Stimulated activated CD4-positive, alpha-beta T cell treated with anti-CD3 and anti-CD28 coated beads, Interleukin-4, amount 100 ng/mL, for 24 hours (primary cell): ENCODE measurements at places on chromosomes 3 and 15.

GRCh38 chr3:49725906-49726681, 2.3 kb upstream of the GMPPB start:
- no peak for DNase-seq

DNA sequence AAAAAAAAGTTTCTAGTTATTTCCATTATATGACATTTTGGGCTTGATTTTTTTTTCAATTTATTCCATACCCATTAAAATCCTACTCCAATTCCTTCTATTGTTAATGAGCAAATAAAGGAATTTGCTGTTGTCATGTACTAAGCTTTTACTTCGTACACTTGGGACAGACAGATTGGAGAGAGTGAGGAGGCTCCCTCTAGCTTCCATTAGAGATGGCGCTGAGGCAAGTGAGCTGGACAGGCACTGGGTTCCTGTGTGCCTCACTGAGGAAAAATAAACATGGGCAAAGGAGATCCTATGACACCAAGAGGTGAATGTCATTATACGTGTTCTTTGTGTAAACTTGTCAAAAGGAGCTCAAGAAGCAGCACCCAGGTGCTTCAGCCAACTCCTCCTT, 441.1 kb upstream of the MDFIC2 start:
- no peak for DNase-seq

DNA sequence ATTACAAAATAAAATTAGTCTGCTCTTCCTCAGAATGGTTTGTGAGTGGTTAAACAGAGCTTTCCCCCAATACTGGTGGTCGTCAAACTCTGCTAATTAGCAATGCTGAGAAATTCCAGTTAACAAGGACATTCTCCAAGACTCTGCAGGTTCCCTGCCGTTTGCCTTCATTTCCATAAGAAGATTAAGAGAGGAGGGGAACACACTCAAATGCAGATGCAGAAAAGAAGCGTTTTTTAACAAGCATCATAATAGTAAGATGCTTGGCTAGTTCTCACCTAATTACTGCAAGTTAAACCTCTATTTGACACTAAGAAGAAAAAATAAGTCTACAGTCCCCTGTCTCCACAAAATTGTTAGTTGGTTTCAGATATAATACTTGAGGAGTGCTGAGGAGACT, 3.7 kb upstream of the SOX2 start:
- DNase-seq, result no peak

GRCh38 chr15:25329696-25330095, 109.1 kb downstream of the UBE3A start:
- DNase-seq, result no peak

DNA sequence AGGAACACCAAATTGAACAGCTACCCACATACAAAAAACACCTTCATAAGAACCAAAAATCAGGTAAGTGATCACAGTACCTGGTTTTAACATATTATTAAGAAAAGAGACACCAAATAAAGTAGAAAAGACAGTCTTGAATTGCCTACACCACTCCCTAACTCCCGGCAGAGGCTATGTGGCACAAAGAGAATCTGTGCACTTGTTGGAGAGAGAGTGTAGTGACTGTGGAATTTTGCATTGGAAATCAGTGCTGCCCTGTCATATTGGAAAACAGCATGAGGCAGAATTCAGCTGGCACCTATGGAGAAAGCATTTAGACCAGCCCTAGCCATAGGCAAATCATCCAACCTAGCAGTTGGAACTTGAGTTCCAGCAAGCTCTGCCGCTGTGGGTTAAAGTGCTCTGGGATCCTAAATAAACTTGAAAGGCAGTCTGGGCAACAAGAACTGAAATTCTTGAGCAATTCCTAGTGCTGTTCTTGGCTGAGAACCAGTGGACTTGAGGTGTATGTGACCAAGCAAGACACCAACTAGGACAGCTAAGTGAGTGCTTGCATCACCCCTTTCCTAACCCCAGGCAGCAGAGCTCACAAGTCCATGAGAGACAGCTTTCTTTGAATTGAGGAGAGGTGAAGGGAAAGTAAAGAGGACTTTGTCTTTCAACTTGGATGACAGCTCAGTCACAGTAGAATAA, 969.6 kb upstream of the ALCAM start:
- no peak for DNase-seq

DNA sequence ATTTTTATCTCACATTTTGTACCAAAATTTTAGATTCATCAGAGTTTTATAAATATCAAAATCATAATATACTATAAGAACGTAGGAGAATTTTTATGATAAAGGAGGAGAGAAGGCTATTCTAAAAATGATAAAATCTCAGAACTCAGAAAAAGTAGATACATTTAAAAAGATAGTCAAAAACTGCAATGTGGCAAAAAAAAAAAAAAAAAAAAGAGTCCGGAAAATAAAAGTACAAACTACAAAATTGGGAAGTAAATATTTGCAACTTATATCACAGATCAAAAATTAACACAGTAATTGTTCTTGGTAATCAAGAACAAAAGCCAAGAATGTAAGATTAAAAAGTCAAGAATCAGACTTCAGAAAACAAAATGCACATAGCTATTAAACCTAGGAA, 332.1 kb downstream of the MCTP2 start:
- no peak for DNase-seq

DNA sequence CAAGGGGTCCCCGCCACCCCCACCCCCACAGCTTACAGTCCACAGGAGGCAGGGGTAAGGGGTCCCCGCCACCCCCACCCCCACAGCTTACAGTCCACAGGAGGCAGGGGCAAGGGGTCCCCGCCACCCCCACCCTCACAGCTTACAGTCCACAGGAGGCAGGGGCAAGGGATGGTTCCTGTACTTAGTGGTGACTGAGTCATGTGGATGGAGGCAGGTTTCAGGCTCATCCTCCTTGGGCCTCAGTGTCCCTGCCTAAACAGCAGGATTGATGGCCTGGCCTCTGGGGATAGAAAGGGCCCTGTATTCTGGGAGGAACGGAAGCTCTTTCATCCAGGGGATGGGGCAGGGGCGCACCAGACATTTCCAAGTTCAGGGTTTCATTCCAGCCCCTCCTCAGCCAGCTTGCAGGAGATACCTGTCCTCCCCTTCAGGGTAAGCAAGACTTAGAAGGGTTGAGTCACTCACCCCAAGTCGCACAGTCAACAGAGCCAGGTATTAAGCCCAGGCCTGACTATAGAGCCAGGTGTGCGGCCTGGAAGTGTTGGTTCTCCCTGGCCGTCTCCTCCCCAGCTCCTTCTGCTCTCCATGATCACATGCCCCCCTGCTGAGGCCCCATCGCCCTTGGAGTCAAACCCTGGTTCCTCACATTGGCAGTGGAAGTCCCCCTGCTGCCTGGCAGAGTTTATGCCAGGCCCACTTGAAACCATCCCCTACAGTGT, 12.5 kb downstream of the CSK start:
- DNase-seq, result no peak

DNA sequence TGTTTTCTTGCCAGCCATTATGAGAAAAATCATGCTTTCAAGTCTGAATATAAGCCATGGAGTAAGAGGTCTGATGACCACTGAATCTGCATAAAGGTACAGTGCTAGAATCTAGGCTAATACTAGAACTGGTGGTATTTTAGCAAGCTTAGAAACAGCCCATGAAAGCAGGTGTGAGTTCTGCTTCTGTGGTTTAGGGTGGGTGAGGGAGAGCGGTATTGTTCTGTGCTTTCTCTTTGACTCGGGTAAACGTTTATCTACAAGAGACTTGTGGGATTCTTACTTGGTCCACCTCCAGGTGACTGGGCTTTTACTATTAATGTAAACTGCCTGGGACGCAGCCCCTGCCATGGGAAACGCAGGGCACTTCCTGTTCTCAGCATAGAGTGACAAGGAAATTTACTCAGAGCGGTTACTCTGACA, 55.2 kb downstream of the PGPEP1L start:
- no peak for DNase-seq

- DNase-seq, result no peak
Observed at GRCh38 chr3:180755556-180755955, 76.3 kb upstream of the CCDC39 start.

- no peak for DNase-seq
Observed at GRCh38 chr15:98123834-98124233, 163.3 kb downstream of the ARRDC4 start.

DNA sequence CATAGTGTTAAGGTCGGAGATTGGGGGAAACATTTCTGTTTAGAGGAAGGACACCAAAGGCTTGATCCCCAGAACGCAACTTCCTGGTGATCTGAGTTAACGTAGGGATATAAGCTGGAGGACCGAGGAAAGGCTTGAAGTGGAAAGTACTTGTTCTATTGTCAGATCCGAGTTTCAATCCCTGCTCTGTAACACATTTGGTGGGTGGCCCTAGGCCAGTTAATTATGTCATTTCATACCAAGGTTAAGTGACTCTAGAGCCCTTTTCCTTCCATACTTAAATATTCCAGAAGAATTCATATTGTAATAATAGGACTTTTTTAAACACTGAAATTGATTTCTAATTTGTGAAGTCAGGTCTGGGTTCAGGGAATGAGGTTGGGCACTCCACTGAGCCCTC, 80.9 kb downstream of the RPLP1 start:
- no peak for DNase-seq

DNA sequence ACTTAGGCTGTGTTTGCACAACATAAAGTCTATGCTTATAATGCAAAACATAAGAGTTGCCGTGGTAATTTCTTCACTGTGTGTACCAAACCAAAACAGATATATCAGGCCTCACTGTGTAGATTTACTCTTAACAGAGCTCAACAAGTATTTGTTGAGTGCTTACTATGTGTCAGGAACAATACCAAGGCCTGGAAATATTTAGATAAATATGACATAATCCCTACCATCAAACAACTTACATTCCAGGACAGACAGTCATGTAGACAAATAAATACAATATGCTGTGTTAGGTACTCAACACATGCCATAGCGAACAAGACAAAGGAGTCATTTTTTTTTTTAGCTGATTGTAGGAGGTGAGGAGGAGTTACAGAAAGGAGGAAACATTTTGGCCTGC, 554.0 kb downstream of the NSUN3 start:
- DNase-seq, result no peak

DNA sequence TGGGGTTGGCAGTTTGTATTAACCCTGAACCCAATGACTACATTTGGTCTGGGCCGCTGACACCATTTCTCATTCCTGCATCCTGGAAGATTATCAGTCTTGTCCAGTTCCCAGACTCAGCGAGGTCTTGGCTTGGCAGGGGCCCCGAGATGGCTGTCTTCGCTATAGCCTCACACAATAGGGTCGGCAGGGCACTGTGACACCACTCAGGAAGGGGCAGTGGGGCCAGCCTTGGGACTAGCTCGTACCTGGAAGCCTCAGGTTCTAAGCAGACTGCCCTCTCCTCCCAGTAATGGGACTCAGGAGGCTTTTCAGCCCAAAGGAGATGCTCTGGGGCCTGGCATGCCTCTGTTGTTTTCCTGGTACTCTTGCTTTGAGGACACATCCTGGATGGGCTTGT, 9.1 kb downstream of the TEX264 start:
- no peak for DNase-seq

- no peak for DNase-seq
Observed at GRCh38 chr15:70247281-70247680, 149.6 kb upstream of the TLE3 start.

DNA sequence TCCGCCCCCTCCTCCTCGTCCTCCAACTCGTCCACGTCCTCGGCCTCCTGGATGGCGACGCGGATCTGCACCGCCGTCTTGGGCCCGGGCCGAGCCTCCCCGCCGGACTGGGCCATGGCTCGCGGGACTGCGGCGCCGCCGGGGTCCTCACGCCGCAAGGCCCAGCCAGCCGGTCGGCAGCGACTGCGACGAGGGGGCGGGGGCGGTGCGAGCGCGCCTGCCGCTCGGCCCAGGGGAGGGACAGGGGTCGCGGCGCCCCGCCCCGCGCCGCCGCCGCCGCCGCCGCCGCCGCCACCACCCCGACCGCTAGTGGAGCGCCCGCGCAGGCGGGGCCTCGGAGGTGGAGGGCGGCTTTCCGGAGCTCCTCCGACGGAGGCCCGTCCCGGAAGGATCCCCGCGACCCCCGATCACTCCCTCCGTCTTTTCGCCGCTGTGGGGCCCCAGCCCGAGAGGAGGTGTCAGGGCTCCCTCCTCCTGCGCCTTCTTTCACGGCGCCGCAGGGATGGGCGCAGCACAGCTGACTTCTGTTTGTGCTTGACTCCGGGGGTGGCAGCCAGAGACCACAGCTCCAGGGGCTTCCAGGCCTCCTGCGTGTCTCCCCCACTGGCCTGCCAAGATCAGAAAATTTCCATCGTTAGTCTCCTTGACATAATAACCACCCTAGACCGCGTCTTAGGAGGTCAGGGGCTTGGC, at the start of gene LARP6:
LARP6 (minus strand) TSS at position 185 of the 693 bp plus-strand sequence; CDS start at position 116, 69 bp downstream.
- DNase-seq, result no peak

DNA sequence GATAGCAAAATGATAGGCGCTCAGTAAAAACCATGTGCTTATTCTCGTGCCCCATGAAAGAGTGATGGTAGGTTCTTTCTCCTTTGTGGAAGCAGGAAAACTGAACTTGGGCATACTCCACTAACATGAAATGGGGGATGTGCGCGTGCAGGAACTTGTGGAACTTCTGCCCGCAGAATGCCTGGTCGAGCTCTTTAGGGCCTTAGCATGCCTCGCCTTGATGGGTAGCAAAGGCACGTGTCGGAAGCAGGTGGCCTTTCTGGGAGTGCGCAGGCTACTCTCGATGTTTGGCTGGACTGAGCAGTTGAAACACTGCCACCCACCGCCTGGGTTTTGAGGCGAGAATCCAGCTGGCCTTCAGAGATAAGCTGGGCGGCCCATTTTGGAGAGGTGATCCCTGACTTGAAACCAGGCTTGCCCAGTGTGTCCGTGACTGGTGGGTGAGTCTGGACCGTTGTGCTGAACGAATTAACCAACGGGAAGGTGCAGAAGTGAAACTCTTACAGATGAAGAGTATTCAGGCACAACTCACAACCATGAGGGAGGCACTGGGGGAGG, 842 bp downstream of the PCCB start:
- DNase-seq, result peak; percentile 15

DNA sequence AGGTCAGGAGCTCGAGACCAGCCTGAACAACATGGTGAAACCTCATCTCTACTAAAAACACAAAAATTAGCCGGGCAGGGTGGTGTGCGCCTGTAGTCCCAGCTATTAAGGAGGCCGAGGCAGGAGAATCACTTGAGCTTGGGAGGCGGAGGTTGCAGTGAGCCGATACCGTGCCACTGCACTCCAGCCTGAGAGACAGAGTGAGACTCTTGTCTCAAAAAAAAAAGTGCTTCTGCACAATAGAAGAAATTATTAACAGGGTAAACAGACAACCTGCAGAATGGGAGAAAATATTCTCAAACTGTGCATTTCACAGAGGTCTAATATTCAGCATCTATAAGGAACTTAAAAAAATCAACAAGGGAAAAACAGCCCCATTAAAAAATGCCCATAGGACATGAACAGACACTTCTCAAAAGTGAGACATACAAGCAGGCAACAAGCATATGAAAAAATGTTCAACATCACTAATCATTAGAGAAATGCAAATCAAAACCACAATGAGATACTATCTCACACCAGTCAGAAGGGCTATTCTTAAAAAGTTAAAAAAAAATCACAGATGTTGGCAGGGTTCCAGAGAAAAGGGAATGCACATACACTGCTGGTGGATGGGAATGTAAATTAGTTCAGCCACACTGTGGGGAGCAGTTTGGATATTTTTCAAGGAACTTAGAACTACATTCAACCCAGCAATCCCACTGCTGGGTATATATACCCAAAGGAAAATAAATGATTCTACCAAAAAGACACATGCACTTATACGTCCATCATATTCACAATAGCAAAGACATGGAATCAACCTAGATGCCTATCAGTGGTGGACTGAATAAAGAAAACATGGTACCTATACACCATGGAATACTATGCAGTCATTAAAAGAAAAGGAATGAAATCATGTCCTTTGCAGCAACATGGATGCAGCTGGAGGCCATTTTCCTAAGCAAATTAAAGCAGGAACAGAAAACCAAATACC, 75.5 kb downstream of the MSL2 start:
- DNase-seq, result no peak

- no peak for DNase-seq
Observed at GRCh38 chr15:78417754-78418630, 20.0 kb upstream of the IREB2 start.

GRCh38 chr15:47529241-47529640, 188.1 kb upstream of the SEMA6D start:
- no peak for DNase-seq
